GM23338 (cell line): ENCODE measurements at places on chromosomes 1 and 21.
A peak's percentile ranks its signal among the peaks of the same experiment; 100 is the strongest.

GRCh38 chr1:117367046-117368025 is at the start of gene MAN1A2:
MAN1A2 (plus strand) TSS chr1:117367449; CDS start chr1:117368184, 735 bp downstream.
- DNase-seq: peak; percentile 75

GRCh38 chr1:1000357-1001056 is 610 bp upstream of the HES4 start:
- DNase-seq: peak; percentile 73

DNA sequence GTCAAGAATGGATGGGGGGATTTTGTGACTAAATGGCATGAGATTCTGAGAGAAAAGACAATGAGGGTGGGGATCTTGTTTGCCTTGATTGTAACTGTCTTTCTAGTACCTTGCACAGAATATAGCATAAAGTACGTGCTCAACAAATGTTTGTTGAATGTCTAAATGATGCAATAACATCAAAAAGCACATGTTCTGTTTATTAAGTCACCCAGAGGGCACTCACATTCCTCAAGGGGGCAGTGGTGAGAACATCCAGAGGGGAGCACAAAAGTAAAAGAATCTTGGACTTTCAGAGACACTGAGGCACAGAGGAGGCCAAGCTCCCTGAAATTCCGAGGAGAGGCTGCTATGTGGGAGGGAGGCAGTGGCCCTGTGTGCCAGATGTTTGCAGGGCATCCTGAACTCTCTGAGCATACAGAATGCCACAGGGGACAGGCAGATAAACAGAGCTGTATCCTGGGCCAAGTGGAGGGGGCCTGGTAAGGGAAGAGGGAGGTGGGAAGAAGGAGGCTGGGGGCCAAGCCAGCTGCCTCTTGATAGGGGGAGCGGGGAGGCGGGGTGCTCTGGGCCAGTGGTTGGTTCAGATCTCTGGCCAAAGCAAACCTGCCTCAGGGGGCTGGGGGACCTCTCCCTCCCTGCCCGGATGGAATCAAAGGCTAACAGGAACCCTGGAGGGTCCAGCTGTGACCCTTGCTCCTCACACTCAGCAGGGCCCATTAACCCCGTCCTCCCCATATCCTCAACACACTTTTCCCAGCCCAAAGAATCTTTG is 6.5 kb upstream of the ATP1A2 start:
- DNase-seq: peak; percentile 81

- DNase-seq: no peak
These were observed 92.5 kb downstream of the SLC25A24 start for GRCh38 chr1:108107658-108108057.

DNA sequence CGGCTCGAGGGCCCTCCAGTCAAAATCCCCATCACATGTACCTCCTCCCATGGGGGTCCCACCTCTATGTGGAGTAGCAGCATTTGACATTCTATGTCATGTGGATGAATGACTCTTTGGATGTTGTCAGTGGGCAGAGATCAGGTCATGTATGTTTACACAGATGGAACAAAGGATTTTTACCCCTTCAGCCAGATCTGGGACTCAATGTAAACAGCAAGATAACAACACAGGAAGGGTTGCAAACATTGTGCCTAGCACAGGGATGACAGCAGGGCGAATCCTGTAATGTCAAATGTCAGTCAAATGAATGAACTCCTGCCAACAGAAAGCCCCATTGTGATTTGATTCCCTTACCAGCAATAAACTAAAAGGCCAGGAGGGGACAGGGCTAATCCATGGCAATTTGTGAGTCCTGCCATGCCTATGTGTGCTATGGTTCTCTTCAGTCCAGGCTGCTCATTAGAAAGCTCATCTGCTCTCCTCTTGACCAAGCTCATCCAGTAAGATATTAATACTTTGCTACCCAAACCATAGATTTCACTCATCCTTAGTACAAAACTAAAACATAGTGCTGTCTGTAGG is 60.3 kb downstream of the PGBD5 start:
- peak; percentile 16 for DNase-seq

GRCh38 chr1:90534116-90534515 is 183.0 kb downstream of the BARHL2 start:
- DNase-seq: no peak

DNA sequence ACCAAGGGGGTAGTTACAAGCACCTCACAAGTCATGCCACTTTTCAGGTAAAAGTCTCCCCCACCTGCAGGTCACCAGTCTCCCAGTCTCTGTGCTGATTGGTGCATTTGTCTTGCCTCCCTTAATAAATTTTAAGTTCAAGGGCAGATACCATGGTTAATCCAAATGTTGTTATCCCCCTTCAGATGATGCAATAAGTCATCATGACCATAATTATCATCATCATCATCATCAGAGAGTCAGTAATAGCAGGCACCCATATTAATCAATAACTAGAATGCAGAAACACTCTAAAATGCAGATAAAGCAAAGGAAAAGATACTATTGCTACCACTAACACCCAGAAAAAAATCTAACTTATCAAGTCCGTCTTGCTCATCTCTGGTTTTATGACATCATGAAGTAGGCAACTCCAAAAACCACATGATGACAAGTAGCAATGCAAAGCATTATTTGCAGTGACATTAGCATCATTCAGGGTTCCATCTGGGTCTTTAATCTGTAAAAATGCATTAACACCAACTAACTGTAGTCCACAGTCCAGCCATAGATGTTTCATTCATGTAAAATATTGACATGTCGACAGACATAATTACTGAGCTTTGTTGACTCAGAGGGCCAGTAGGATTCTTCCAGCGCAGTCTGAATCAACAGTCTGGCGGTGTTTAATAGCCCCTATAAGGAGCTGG is 492.0 kb upstream of the RUNX1 start:
- DNase-seq: no peak

DNA sequence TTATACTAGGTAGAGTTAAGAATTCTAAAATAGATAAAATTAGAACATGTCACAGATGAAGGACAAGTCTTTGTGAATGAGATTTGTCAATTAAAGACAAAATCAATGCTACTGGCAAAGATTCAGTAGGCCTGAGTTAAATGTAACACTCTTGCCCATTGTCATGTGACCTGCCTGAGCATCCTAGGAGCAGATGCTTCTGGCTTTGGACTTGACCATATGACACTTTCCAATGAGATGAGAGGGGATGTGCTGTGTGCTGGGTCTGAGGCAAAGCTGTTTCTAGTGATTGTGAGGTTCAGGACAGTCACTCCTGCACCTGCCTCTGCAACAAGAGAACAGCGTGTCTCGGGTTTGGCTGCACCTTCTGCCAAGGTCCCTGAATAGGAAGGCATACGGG is 144.9 kb downstream of the HIVEP3 start:
- DNase-seq: no peak

GRCh38 chr1:20470194-20470593 is 15.8 kb downstream of the CAMK2N1 start:
- no peak for DNase-seq
